Mononuclear cell (primary cell): ENCODE measurements at places on chromosomes 4 and X. TPM values are rescaled to one million over a fixed set of nuclear protein-coding genes. Genes with fewer than 3 reads are reported as not detected.

The MTTP gene
- 0.63 TPM for total RNA-seq

The MTMR8 gene
- 4.7 TPM for total RNA-seq

The RAB40AL gene
- total RNA-seq, result 0.10 TPM

The PDGFRA gene
- 0.94 TPM for total RNA-seq

The LRCH2 gene
- not detected for total RNA-seq

The CSAG1 gene
- not detected for total RNA-seq

The CXCL3 gene
- 46.6 TPM for total RNA-seq

The ZNF185 gene
- total RNA-seq, result 24.9 TPM

The RIBC1 gene
- 1.0 TPM for total RNA-seq

The IL13RA2 gene
- not detected for total RNA-seq

The MAGED4B gene
- total RNA-seq, result 0.42 TPM

The TMPRSS11B gene
- total RNA-seq, result not detected

The EGF gene
- 7.5 TPM for total RNA-seq

The CPLX1 gene
- total RNA-seq, result 0.10 TPM

The CXCL11 gene
- 0.10 TPM for total RNA-seq

The IRS4 gene
- not detected for total RNA-seq

The MPP1 gene
- 80.9 TPM for total RNA-seq

The AMELX gene
- total RNA-seq, result not detected

The AWAT1 gene
- total RNA-seq, result not detected

The SSX3 gene
- not detected for total RNA-seq

The USP27X gene
- 2.8 TPM for total RNA-seq

The ARHGAP4 gene
- 199 TPM for total RNA-seq

The PABPC5 gene
- not detected for total RNA-seq

The MXD4 gene
- total RNA-seq, result 36.1 TPM

The TMEM154 gene
- 10.6 TPM for total RNA-seq

The VCX2 gene
- total RNA-seq, result not detected

The DIAPH2 gene
- 31.0 TPM for total RNA-seq

The HTRA3 gene
- not detected for total RNA-seq

The PNCK gene
- 0.52 TPM for total RNA-seq

The KCNE5 gene
- total RNA-seq, result not detected

The GNPDA2 gene
- total RNA-seq, result 12.6 TPM

The ZNF157 gene
- total RNA-seq, result 0.63 TPM
